Activated CD8-positive, alpha-beta memory T cell treated with anti-CD3 and anti-CD28 coated beads for 1 hour (primary cell): ENCODE measurements at places on chromosomes 5 and 9.

- DNase-seq: no peak
Observed at GRCh38 chr5:113748403-113748802, 234.9 kb downstream of the YTHDC2 start.

- DNase-seq: no peak
Observed at GRCh38 chr5:126965487-126965886, 64.9 kb downstream of the MARCHF3 start.

GRCh38 chr5:102778478-102778877, 23.4 kb downstream of the PAM start:
- no peak for DNase-seq

- DNase-seq: no peak
Observed at GRCh38 chr5:39569857-39570256, 145.1 kb upstream of the DAB2 start.

DNA sequence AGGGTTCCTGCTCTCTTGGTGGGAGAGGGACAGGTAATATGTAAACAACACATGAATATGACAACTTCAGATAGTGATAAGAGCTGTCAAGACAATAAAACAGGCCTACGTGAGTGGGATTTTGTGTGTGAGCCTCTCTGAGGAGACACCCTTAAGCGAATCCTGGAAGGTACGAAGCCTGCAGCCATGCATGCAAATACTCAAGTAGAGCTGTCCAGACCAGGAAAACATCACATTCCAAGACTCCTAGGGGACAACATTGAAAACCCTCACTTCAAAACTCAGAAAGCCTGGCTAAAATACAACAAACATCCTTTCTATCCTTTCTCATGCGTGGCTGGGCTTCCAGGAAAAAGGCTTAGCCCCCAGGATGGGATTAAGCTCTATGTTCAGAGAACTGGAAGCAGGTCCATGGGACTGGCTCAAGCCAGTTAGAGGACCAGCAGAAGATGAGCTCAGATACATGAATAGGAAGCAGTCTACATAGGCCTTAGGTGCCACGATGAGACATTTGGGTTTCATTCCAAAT, 124.8 kb upstream of the IQGAP2 start:
- no peak for DNase-seq

DNA sequence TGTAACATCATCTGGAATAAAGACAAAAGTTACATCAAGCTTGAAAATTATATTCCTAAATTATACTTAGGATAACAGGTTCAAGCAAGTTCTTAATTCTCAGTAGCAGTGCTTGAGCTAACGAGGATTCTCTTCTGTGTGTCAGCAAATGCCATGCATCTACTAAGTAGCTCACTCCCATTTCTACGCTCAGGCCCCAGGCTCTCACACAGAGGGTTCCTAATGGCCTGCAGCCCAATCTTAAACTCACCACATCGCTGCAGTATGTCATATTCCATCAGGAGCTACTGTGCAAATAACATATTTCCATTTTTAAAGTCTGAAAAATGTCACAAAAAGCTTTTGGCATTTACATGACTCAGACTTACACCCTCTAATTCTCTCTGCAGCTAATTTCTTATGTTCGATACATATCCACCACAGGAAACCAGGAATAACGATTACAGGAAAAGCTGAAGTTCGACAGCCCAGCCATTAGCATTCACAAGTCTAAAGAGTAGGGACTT, 474.8 kb downstream of the EFNA5 start:
- DNase-seq: no peak

DNA sequence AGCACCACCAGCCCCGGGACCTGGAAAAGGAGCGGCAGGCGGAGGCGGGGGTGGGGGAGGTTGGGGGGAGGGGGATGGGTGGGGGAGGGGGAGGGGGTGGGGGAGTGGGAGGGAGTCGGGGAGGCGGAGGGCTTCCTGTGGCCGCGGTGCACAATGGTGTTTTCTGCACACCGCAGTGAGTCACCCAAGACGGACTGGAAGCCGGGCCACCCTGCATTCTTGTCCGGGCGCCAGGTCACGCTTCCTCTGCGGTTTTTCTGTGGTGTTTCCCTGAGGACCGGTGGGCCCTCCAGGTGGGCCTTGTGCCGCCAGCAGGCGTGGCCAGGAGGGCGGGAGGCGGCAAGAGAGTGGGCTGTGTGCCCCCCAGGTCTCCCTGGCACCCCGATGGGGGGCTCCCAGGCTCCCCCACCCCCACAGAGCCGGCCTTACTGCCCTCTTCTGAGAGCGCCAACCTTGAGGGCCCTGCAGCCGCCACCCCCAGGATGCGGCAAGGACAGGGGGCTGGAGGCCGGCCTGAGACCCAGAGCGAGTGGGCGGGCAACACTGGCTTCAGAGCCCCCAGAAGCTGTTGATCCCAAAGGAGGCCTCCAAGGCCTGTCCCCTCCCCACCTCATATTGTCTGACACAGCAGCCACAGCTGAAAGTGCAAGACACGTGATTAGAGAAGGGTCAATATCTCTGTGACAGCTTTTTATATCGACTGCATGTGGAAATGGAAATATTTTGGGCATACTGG, 11.1 kb downstream of the EXD3 start:
- no peak for DNase-seq

DNA sequence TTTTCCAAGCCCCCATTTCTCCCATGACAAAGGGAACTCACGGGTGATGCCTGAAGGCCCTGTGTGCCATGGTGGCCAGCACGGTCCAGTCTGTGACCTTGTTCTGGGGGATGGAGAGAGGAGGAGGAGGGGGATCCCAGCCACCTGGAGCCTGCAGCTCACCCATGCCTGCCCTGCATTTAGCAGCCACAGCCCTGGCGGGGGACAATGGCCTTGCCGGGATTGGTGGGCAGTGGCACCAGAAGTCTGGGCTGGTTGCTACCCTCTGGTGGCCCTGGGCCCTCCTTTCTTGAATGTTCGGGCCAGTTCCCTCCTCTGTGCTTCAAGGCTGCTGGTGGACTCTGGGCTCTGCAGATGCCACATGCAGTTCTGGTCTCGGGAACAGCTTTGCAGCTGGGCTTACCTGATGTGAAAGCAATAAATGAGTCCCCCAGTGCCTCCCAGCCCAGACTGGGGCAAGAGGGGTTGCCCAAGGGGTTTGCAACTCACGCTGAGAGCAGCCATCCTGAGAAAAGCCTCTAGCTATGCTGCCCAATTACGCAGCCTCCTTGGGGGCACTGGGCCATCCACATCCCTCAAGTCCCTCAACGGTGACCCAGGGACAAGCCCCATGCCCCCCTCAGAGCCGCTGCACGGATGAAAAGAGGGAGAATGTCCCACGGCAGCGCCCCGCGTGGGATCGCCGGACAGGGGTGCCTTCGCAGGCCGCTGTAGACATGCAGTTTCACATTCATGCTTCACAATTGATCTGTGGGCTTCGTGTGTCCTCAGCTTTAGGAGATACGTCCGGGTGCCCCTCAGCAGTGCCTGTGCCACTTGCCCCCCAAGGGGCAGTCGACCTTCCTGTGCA, 49.2 kb upstream of the FCN1 start:
- no peak for DNase-seq

DNA sequence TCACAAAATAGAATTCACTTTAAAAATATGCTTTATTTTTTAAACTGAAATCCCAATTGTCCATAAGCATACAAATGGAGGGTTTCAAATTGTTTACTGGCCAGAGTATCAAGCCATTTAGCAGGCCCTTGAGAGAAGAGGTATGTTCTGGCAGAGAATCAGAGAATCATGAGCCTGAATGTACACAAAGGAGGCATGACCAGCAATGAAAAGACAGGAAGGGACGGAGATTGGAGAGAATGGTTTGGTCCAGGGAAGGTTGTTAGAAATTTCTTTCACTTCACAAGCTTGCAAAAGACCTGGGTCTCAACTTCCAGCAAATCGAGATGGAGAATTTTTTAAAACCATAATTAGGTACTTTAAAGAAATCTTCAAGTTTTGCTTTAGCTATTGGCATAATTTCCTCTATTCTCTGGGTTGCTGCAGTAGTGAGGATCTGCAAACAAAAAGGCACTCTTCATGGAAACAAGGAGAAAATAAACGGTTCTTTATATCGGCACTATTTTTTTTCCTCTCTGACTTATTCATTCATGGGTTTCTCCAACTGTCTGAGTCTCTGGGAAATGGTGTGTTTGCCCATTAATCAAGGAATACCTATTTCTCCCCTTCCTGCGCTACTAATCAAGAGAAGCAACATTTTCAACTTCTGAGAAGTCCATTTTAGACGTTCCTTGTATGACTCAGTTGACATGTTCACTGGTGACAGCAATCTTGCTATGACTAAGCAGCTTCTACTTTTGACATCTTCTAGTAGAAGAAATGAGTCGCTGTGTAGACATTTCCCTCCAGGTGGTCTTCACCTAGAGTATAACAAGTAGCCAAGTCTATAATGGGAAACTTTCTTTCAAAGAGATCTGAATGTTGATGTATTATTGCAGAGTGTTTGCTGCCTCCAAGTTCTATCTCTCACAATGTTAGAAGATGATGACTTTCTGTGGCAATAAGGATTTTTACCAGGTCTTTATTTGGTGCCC, 23.1 kb upstream of the ERCC6L2 start:
- DNase-seq: no peak

GRCh38 chr9:108956022-108956630, 21.9 kb downstream of the ABITRAM start:
- no peak for DNase-seq
